ENCODE measurements at places on chromosomes 11 and 22. TPM values are rescaled to one million over a fixed set of nuclear protein-coding genes. Genes with fewer than 3 reads are reported as not detected.
A peak's percentile ranks its signal among the peaks of the same experiment; 100 is the strongest.

Gene RTN4RL2
- total RNA-seq, result 0.49 TPM

Gene PTPRCAP
- 0.89 TPM for total RNA-seq

Gene BIK
- total RNA-seq, result 3.6 TPM

Gene LIF
- total RNA-seq, result 1.9 TPM

Gene KCNQ1OT1
- 12.0 TPM for total RNA-seq

Gene TNNI2
- 322 TPM for total RNA-seq

Gene POLR2F
- total RNA-seq, result 30.6 TPM

Gene MAP6
- total RNA-seq, result 1.9 TPM

Gene UBQLN3
- total RNA-seq, result 0.49 TPM

Gene RTN4R
- total RNA-seq, result 1.3 TPM

Gene EIF4ENIF1
- total RNA-seq, result 10.5 TPM

DNA sequence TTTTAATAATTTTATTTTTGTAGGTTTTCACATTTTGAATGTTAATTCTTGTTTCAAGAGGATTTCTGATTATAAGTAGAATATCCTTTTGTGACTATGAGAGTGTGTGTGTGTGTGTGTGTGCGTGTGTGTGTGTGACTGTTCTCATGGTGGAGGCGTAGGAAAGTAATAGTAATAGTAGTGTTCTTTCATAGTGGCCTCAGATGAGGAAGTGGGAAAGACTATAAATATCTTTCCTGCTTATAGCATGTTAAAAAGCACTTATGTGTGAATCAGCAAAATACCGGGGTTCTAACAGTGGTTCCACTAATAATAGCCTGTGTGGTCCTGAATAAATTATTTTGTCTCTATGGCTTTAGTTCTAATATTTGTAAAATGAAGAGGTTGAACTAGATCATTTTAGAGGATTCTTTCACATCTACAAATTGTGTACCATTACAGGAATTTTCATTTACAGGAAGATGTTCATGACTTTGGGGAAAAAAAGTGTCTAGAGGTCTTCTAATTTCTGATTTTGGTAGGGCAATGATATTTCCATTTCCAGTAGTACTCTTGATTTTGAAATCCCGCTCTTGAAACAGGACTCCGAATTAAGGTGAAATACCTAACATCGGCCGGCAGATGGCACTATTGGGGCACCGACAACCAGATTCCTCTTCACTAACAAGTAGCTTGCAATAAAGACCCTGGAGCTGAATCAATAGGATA, 29.9 kb upstream of the OR10G7 start:
- DNase-seq, result peak; percentile 73

DNA sequence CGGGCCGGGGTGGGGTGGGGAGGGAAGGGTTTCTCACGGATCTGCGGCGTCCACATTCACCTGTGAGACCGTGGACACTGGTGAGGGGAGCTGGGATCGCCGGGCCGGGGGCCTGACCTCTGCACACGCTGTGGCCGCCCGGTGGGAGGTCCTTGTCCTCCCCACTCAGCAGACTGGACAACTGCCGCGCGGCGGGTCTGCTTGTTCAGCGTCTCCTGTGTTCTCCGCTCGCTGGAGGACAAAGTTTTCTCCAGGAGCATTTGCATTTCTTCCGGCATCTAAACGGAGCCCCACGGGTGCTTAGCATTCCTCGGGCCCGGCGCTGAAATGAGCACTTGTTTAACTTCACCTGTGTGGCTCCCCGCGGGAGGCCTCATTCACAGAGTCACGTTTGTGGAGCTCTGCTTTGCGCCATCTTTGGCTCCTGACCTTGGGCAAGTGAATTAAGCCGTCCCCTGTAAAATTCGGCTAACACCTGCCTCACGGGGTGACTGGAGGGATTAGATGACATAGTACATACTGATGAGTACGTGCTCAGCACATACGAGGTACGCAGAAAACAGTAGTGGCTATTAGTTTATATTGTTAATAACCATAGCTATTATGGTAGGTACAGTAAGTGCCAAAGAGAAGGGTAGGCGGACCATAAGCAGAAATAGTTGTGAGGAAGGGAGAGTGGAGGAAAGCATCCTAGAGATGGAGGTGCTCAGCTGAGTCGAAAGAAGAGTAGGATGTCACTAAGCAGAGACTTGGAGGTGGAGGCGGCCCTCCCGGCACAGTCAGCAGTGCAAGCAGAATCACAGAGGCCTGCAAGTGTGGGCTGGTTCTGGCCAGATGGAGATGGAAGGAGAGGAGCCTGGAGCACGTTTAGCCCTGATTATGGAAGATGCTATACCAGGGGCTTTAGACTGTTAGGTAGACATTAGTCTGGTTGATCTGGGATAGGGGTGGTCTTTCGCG, 885 bp downstream of the TRMU start:
- DNase-seq, result no peak

GRCh38 chr11:7471071-7471470, 14.2 kb upstream of the OLFML1 start:
- no peak for DNase-seq

DNA sequence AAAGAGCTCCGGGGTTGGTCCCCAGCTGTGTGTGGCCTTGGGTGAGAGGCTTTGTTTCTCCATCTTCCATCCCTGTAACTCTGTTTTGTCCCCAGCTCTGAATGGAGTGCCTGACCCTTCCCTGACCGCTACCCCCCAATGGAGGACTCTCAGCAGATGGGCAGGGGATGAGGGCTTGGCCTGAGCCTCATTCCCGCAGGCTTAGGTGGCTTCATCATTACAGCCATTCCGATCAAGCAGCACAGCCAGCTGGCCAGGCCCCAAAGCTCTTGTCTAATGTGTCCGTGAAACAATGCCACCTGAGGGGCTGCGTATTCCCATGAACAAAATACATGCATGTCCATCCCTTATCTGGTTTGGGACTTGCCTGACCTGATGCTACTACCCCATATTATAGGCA, 3.9 kb upstream of the CDC42EP2 start:
- no peak for DNase-seq

- no peak for DNase-seq
Observed at GRCh38 chr11:111629499-111629898, 27.2 kb downstream of the SIK2 start.

DNA sequence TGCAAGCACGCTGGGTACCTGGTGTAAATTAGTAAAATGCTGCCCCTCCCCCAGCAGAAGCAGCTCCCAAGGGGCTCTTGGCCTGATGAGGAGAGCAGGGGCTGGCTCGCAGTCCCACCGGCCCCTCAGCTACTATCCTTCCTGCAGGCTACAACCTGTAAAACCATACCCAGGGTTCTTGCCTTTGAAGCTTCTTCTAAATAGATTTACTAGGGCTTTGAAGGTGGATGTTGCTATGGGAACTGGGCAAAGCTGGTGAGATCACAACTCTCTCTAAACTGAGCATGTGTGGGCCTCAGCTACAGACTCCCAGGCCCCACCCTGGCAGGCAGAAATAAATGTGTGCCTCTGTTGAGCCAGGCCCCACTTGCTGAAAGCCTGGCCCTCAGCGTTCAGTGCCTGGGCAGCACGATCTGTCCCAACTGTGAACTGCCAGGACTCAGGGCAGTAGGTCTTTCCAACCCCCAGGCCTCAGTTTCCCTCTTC, 18.5 kb downstream of the CD5 start:
- no peak for DNase-seq

DNA sequence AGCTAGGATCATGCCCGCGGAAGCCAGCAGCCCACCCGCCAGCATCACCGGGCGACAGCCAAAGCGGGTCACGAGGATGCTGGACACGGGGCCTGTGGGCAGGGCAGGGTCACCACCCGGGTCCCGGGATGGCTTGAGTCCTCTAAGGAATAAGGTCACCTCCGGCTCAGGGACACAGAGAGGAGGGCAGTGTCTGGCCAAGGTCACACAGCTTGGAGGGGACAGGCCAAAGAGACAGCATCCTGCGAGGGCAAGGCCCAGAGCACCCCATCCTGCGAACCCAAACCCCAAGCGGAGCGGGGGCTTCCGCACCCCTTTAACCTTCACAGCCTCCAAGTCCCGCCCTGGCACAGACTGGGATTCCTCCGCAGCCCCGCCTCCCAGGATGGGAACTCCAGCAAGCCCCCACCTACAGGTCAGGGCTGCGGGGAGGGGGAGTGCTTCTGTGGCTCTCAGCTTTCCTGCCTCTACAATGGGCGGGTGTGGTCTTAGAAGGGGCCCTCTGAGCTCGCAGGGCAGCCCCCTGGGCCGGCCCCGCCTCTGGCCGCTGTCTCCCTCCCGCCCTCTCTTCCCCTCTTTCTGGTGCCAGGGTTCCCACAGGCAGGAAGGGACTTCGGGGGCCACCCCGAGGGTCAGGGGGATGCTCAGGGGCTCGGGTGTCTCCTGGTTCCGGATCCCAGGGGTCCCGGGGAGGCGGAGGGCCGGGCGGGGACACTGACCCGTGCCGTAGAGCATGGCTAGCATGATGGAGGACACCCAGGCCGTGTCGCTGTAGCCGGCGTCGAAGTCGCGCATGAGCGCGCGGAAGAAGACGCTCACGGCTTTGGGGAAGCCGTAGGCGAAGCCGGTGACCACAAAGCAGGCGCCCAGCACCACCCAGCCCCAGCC, 1.8 kb downstream of the SLC16A8 start:
- DNase-seq, result no peak

DNA sequence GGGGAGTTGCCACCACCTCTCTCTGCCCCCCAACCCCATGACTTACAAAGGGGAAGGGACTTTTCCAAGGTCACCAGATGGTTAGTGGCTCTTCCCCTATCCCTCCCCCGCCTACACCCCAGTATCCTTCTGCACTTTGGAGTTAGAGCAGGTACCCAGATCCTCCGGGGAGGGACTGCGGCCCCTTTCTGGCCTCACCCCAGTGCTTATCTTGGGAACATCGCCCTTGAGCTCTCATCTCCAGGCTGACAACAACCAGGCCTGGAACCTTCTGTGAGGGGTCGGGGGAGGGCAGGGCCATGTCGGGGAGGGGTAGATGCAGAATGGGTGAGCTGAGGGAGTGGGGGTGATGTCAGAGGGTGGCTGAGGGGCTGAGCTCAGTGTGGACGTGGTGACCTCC, 7.5 kb upstream of the NAALADL1 start:
- DNase-seq, result no peak

DNA sequence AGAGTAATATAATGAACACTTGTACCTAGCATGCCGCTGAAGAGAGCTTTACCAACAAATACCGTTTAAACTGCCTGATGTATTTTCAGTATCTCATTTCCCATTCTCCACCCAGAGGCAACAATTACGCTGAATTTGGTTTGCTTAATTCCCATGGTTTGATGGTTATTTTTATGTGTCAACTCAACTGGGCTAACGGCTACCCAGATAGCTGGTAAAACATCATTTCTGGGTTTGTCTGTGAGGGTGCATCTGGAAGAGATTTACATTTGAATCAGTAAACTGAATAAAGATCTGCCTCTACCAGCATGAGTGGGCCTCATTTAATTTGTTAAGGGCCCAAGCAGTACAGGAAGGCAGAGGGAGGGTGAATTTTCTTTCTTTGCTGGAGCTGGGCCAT, 377.9 kb downstream of the DYNC2H1 start:
- no peak for DNase-seq

DNA sequence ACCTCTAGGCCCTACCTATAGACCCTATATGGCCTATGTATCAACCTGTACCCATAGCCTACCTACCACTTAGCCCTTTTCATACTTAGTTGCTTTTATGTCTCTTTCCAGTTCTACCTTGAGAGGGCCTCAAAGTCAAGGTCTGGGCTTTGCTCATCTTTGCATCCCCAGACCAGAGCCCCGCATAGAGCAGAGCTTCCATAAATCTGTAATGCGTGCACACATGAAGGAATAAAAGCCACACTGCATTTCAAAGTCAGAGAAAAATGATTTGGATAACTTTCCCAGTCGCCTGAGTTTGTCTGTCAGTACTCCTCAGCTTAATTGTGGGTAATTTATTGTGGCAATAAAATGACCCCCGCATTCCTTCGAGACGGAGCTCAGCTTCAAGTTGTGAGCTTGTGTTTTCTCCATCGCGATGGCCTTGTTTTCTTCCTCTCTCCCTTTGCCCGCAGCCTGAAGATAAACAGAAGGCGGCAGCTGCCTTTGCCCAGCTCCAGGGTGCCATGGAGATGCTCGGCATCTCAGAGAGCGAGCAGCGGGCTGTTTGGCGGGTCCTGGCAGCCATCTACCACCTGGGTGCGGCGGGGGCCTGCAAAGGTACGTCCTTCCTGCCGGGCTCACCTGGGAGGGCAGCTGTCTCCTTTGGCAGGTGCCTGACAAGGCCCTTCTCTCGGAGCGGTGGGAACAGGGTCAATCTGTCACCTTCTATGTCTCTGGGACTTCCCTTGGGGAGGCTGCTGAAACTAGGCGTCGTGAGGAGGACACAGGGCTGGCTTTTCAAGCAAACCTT, 55.7 kb downstream of the MYO18B start:
- DNase-seq, result no peak

DNA sequence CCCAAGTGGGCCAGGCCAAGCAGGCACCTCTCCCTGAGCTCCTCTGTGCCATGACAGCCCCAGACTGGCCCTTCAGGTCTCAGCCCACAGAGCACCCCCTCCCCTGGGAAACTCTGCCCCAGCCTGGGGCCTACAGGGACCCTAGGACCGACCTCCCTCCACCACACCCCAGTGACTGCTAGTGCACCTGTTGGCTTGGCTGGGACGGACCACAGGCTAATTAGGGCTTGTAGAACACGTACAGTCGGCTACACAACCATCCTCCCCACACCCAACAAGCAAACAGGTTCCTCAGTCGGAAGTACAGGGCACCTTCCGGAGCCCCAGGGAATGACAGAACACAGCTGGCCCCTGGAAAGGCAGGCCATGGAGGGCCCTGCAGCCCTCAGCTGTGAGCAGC, 4.3 kb downstream of the SBF1 start:
- no peak for DNase-seq

DNA sequence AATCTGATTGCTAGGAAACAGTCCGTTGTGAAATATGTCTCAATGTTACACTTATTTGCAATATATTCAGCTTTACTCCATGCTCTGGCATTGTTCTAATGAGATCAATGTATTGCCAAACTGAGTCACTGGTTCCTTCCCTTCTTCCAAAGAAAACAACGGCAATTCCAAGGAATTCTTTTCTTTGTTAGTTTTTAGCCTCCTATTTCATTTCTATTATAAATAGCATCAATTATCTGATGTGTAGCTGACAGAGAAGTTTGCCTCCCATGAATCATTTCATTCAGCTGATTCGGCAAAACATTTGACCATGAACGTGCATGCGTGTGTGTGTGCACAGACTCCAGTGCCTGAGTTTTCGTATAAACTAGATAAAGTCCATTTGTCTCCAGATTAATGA, 346.8 kb downstream of the ETS1 start:
- peak; percentile 37 for DNase-seq

GRCh38 chr11:17600316-17601255, 53.5 kb downstream of the OTOG start:
- no peak for DNase-seq

GRCh38 chr11:122645847-122646246, 9.7 kb upstream of the UBASH3B start:
- no peak for DNase-seq

GRCh38 chr11:94131718-94132115, 3.1 kb downstream of the PANX1 start:
- DNase-seq, result peak; percentile 46

GRCh38 chr11:56750190-56750589, 1.7 kb upstream of the OR9G4 start:
- no peak for DNase-seq

DNA sequence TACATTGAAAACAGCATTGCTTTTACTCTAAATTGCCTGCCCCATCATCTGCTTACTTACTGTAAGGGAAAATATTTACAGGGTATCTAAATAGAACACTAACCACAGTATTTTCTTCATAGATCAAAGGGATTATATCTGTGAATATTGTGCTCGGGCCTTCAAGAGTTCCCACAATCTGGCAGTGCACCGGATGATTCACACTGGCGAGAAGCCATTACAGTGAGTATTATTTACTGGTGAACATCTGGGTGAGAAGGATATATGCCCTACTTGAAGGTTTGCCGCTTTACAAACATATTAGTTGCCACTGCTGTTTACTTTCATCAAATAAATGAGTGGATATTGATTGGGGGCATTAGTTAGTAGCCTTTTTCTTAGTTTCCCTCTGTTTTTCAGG, 5.9 kb upstream of the CNTF start:
- DNase-seq, result no peak
